GM23248 (cell line): ENCODE measurements at places on chromosomes 6 and 20. TPM values are rescaled to one million over a fixed set of nuclear protein-coding genes. Genes with fewer than 3 reads are reported as not detected.

The LY6G6D gene
- not detected in 2 replicates for total RNA-seq

The ZBTB46 gene
- total RNA-seq, result 1.9 and 3.9 TPM in 2 replicates

The TINAG gene
- not detected in 2 replicates for total RNA-seq

The MOCS1 gene
- 9.0 and 10.2 TPM in 2 replicates for total RNA-seq

The NOTCH4 gene
- total RNA-seq, result 0.38 and 0.65 TPM in 2 replicates

The GLP1R gene
- total RNA-seq, result not detected in 2 replicates

The PDYN gene
- not detected in 2 replicates for total RNA-seq

The SUMO4 gene
- 6.3 TPM in 1 of 2 replicates, not detected in the other for total RNA-seq

The OR2H2 gene
- not detected in 2 replicates for total RNA-seq
